Fibroblast of lung (primary cell): ENCODE measurements at places on chromosomes 16 and 17. TPM values are rescaled to one million over a fixed set of nuclear protein-coding genes. Genes with fewer than 3 reads are reported as not detected.

EVPL gene
- not detected in 2 replicates for total RNA-seq

DNA sequence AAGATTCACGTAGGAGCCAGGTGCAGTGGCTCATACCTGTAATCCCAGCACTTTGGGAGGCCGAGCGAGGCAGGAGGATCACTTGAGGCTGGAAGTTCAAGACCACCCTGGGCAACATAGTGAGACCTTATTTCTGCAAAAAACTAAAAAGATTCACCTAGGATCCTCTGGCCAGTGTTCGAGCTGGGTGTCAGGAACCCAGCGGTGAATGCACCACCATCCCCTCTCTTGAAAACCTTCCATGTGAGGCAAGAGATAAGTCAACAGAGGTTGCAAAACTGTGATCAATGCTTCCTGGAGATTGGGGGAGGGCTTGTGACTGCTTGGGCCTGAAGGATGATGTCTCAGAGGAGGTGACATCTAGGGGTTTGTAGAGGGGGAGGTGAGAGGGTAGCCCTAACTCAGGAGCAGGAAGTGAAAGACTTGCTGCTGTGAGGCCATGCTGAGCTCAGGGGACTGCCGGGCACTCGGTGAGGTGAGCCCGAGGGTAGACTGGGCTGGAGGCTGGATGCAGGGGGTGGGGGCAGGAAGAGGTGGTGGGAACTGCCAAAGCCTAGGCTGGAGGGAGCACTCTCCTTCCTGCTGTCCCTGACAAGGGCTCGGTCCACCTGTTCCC, 11.7 kb downstream of the GJD3 start:
- H3K27ac ChIP-seq = no peak overlapping the region
- H3K36me3 ChIP-seq = peaks cover 33% of the 10 kb centered on the region
- H3K4me3 ChIP-seq = no peak overlapping the region
- H3K27me3 ChIP-seq = no peaks in the 10 kb centered on the region

GRCh38 chr16:66113223-66113622, 253.3 kb upstream of the CDH5 start:
- H3K27me3 ChIP-seq = no peaks in the 10 kb centered on the region
- peaks cover 8% of the 10 kb centered on the region for H3K4me1 ChIP-seq
- DNase-seq = no peak
- no peak overlapping the region for H3K27ac ChIP-seq
- no peaks in the 10 kb centered on the region for H3K36me3 ChIP-seq

GRCh38 chr17:4747847-4748246, 8.1 kb upstream of the CXCL16 start:
- peaks cover 16% of the 10 kb centered on the region for H3K27me3 ChIP-seq
- no peaks in the 10 kb centered on the region for H3K36me3 ChIP-seq
- H3K27ac ChIP-seq = no peak overlapping the region
- DNase-seq = no peak
- H3K4me3 ChIP-seq = no peak overlapping the region

ZC3H7A gene
- 37.5 and 52.8 TPM in 2 replicates for total RNA-seq

DNA sequence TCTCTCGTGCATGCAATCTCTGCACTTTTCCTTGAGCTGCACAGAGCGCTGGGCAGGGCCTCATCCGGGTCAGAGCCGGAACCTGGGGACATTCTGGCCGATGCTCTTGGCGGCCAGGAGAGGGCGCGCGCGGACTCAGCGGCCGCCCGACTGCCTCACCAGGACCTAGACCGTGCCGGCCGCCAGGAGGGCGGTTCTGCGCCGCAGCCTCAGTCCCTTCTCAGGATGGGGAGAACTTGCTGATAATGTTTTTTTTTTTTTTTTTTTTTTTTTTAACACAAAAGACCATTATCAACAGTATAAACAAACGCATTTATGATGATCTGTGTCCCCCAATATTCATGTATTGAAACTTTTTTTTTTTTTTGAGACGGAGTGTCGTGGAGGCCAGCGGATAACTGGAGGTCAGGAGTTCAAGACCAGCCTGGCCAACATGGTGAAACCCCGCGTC, 8.1 kb upstream of the FLYWCH2 start:
- DNase-seq = peak; percentile 68
- no peaks in the 10 kb centered on the region for H3K4me1 ChIP-seq
- no peak overlapping the region for H3K27ac ChIP-seq

GRB2 gene
- total RNA-seq = 56.0 and 68.9 TPM in 2 replicates

SALL1 gene
- total RNA-seq = under 0.01 and 0.17 TPM in 2 replicates

DNA sequence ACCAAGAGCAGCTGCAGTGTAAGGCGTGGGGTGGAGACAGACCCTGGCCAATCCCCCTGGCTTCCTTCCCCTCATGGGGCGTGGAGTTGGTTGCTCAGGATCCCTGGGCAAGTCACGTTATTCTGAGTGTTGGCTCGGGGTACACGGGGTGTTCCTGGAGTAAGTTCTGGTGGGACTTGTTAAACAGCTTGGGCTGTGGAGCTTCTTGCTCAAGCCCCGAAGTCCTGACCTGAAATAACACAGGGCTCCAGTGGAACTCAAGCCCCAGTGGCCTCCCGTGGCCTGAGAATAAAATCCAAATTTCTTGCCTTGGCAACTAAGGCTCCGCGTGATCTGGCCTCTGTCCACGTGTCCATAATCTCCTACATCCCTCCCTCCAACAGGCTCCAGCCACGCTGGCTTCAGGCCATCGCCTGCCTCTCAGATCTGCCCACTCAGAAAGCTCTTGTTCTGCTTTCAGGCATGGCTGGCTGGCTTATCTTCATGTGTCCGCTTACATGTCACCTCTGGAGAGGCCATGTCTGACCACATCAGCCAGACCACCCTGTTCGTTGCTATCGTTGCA, 49.3 kb upstream of the BCO1 start:
- H3K27ac ChIP-seq = no peak overlapping the region
- peak; percentile 67 for DNase-seq
- peaks cover 2% of the 10 kb centered on the region for H3K4me1 ChIP-seq
- no peak overlapping the region for H3K4me3 ChIP-seq
- H3K36me3 ChIP-seq = no peaks in the 10 kb centered on the region

ABCA6 gene
- 12.9 and 23.1 TPM in 2 replicates for total RNA-seq

CD300LF gene
- total RNA-seq = not detected in 2 replicates

- H3K4me1 ChIP-seq = peaks cover 20% of the 10 kb centered on the region
- peaks cover 27% of the 10 kb centered on the region for H3K36me3 ChIP-seq
- H3K27me3 ChIP-seq = no peaks in the 10 kb centered on the region
- H3K4me3 ChIP-seq = no peak overlapping the region
Observed at GRCh38 chr16:71923941-71924690, 28.8 kb downstream of the IST1 start.

DNA sequence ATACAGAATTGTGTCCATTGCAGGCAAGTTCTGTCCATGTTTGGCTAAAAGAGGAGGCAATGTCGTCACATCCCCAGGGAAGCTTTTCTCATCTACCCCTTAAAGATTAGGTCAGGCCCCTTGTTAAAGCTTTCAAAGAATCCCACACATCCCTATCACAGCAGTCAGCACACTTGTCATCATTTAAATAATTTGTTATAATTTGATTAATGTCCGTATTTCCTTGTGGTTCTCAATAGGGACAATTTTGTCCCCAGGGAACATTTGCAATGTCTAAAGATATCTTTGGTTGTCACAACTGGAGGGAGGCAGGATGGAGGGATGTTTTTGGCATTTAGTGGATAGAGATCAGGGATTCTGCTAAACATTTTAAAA, 28.1 kb upstream of the NFAT5 start:
- no peak overlapping the region for H3K27ac ChIP-seq
- H3K4me1 ChIP-seq = peaks cover 11% of the 10 kb centered on the region
- H3K4me3 ChIP-seq = no peak overlapping the region
- H3K27me3 ChIP-seq = no peaks in the 10 kb centered on the region
- DNase-seq = no peak

DNA sequence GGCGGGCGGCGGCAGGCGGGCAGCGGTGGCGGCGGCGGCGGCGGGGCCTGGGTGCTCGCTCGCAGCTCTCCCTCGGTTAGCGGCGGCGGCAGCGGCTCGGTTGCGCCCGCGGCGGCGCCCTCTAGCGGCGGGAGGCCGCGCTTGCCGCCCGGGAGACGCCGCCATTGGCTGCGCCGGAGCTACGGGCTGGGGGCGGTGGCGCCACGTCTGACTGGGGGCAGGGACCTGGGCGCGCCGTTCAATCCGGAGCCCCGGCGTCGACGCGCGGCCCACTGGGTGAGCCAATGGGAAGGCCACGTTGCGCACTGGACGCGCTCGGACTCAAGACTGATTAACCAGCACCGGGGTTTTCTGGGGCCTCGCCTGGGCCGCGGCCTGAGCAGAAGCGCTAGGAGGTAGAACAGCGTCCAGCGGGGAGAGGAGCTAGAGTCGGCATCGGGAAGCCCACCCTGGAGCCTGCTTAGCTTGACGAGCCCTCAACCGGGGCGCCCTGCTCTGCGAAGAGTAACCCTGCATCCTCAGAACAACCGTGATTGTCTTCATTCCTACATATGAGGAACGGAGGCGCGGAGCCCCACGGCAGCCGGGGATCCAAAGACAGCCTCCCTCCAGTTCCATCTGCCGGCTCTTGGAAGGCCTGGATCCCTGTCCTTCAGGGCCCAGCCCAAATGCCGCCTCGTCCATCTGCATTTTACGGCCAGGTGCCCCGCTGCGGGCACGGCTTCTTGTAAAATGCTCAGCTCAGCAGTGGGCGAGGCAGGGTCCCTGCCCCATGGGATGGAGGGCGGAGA, at the start of gene ZC3H7A:
Gene ZC3H7A, minus strand, starts transcription at position 93 of the 791 bp plus-strand sequence. CDS start 14,904 bp downstream, outside the sequence.
- H3K36me3 ChIP-seq = no peaks in the 10 kb centered on the region
- H3K4me3 ChIP-seq = peak within 1 kb of the TSS; percentile 92
- H3K4me1 ChIP-seq = peaks cover 6% of the 10 kb centered on the region
- H3K27ac ChIP-seq = peak within 1 kb of the TSS; percentile 97

DNA sequence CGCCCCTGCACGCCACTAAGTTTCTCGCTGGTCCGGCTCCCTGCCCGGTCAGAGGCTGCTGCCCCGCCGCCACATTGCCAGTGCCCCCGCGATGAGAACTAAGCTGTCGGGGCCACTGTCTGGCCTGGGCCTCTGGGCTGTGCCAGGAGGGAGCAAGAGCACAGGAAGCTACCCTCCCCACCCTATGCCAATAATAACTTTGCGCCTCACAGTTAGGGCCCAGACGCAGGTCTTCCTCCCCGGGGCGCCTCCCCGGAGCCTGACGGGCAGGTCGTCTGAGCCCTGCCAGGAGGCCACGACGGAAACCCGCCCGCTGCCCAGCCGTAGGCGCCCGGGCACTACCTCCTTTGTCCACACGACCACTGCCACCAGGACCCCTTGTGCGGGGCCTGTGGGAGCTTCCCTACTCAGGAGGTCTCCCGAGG, 1.5 kb downstream of the ZFPM1 start:
- H3K27me3 ChIP-seq = peaks cover 4% of the 10 kb centered on the region
- H3K27ac ChIP-seq = peak overlapping the region; percentile 16
- peaks cover 10% of the 10 kb centered on the region for H3K4me1 ChIP-seq
- H3K36me3 ChIP-seq = no peaks in the 10 kb centered on the region

NGFR gene
- under 0.01 and 0.17 TPM in 2 replicates for total RNA-seq

DNA sequence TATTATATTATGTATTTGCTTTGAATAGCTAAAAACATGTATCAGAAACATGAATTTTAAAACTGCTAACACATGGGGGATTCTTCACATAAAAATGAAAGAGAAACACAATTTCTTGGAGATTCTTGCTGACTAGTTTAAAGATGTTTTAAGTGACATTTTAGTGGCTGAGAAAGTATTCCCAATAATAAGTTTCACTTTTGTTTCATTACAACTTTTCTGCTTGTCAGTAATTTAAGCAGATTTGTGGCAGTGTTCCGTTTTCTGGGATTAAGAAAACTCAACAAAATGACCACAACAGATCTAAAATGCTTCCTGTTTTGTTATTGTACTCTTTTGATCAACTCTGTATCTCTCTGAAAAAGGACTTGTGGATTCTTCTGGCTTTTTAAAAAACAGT, 75.9 kb downstream of the NLK start:
- H3K4me1 ChIP-seq = peaks cover under 1% of the 10 kb centered on the region
- H3K36me3 ChIP-seq = no peaks in the 10 kb centered on the region
- DNase-seq = no peak
- no peak overlapping the region for H3K4me3 ChIP-seq
- no peaks in the 10 kb centered on the region for H3K27me3 ChIP-seq

DNA sequence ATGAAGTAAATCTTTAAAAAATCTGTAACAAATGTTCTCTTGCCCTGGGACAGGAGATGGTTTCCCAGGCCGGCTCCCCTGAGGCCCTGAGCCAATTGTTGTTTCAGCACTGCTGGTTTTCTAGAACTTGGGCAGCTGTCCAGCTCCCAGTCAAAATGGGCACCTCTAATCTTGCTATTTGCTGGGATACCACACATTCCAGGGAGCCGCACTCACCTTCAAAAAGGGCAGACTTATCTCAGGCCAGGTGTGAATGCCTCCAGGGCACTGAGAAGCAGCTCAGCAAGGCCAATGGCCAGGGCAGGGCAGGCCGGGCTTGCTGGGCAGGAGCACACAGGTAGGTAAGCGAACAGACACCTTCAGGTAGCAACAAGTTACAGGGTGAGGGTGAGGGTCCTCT, 24.4 kb downstream of the TRIM16 start:
- H3K4me3 ChIP-seq = no peak overlapping the region
- H3K36me3 ChIP-seq = no peaks in the 10 kb centered on the region
- H3K27me3 ChIP-seq = no peaks in the 10 kb centered on the region
- H3K4me1 ChIP-seq = no peaks in the 10 kb centered on the region
